ENCODE measurements at places on chromosomes 6 and 20.

DNA sequence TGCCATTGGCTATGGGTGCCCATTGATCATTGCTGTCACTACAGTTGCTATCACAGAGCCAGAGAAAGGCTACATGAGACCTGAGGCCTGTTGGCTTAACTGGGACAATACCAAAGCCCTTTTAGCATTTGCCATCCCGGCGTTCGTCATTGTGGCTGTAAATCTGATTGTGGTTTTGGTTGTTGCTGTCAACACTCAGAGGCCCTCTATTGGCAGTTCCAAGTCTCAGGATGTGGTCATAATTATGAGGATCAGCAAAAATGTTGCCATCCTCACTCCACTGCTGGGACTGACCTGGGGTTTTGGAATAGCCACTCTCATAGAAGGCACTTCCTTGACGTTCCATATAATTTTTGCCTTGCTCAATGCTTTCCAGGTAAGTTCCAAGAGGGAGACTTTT is 16.4 kb downstream of the ADGRF4 start:
- no peak for DNase-seq

- DNase-seq, result no peak
Measured at GRCh38 chr20:42118409-42119125, 500.4 kb upstream of the CHD6 start.

- DNase-seq, result peak; percentile 65
Measured at GRCh38 chr20:35663516-35664465, 909 bp downstream of the CPNE1 start.

DNA sequence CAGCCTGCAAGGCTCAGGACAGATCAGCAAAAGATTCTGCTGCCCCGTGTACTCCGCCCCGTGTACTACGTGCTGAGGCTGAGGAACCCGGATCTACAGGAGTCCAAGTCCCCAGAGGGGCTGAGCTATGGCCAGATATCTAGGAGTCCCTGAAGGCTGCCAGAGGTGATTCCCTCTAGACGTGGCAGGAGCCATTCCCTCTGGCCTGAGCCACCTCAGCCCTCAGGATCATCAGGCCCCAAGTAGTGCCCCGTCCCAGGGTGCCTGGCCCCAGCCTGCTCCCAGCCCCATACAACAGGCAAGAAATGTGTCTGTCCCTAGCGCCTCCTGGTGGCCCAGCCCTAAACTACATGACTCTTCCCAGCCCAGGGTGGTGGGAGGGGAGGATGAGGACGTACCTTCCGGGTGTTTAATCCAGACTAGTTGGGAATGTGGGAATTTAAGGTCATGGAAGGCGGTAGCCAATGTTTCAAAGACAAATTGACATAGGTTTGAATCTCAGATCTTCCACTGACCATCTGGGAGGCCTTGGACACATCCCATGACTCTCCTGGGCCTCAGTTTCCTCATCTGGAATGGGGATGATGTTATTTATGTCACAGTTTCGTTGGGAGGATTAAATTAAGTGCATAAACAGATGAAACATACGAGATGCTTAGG is 49.4 kb upstream of the PTPN1 start:
- peak; percentile 45 for DNase-seq

DNA sequence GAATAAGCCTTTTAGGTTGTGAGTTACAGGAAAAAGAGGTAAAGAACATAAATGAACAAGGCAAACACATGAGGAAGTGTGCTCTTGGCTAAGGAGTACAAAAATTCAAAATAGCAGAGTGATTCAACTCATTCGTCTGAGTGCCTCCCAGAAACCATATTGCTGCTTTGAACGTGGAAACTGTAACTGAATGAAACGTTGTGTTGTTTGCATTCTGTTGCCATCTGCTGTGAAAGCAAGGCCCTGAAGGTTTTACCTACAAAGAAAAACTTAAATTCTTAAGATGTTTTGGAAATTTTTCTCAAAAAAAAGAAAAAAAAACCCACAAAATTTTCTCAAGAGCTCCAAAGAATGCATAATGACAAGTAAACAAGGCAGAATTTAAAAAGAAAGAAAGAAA is 375.4 kb upstream of the HS3ST5 start:
- DNase-seq, result no peak

GRCh38 chr6:7467007-7467897 is 74.2 kb upstream of the DSP start:
- no peak for DNase-seq

DNA sequence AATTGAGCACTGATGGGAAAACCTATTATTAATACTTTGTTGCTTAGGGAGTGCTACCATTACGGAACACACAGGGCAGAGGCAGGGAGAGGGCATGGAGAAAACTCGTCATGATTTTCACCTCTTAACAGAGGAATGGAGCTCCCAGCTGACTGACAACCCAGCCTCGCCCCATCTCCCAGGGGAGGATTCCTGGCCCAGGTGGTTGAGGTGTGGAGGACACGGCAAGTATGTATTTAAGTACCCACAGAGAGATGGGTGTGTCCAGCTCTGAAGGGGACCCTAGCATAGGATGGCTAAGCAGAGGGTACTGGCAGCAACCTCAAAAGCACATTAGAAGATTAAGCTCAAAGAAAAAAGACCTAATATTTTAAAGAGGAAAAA is 261.9 kb upstream of the MOCS1 start:
- DNase-seq, result no peak

DNA sequence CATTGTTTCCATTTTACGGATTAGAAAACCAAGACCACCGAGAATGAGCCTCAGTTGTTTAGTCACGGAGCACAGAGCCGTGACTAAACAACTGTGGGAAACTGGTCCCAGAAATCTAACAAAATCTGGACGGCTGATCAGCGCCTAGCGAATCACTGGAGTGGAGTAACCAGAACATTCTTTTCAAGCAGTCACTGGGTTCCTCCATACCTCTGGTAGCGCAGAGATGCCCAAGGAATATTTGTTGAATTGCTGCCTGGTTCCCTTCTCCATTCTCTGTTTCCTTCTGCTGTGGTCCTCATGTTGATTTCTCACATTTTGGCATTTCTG is 62.0 kb downstream of the GPX5 start:
- no peak for DNase-seq

GRCh38 chr20:33971147-33971975 is 22.4 kb upstream of the RALY start:
- no peak for DNase-seq

DNA sequence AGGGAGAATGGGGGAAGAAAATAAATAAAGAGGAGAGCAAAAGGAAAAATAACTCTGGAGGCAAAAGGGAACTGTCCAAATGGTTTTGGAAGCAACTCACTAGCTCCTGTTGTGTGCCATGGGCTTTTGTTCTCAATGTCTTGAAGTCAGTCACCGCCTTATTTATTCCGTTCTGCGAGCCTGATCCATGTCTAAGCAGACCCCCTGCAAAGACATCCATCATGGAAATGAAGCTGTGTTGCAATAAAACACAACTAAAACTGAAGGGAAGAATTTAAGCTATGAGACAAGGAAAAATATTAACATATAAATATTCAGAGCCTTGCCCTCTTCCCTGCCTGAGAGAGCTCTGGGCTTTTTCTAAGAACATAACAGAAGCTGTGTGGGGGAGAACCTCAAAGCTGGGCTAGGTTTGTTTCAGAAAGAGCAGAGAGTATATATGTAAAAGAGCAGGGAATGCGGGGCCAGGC is 373.2 kb upstream of the CNR1 start:
- no peak for DNase-seq

DNA sequence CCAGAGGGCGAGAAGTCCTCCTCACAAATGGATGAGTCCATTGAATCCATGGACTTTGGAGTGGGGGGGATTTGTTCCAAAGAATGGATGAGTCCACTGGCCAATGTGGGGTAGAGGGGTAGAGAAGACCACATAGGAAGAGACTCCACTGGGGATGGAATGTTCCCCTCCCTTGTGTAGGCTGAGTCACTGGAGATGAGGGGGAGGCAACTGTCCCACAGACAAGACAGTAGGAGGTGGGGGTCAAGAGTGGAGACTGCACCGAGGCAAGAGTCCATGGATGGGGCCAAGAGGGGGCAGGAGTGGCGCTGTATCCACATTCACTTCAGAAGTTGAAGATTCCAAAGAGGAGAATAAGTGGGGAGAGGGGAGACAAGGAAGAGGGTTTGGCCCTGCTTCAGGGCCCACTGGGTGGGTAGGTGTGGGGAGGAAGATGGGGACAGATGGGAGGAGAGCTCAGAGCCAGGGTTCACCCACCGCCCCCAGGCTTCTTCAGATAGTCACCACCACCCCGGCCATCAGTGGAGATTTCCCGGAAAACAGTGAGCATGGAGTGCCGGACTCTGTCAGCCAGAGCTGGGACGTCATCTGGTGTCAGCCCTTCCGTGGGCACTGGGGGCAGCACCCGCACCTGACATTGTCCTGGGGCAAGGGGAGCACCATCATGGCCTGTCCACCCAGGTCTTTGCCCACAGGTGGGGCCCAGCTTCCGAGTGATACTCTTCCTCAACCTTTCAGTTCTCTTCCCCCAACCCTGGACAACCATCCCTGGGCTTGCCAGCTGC is 4.6 kb downstream of the EGFL8 start:
- DNase-seq, result no peak

GRCh38 chr20:49323622-49324238 is 45.9 kb upstream of the ZNFX1 start:
- peak; percentile 88 for DNase-seq

GRCh38 chr6:12200761-12201160 is 89.4 kb upstream of the EDN1 start:
- DNase-seq, result no peak

DNA sequence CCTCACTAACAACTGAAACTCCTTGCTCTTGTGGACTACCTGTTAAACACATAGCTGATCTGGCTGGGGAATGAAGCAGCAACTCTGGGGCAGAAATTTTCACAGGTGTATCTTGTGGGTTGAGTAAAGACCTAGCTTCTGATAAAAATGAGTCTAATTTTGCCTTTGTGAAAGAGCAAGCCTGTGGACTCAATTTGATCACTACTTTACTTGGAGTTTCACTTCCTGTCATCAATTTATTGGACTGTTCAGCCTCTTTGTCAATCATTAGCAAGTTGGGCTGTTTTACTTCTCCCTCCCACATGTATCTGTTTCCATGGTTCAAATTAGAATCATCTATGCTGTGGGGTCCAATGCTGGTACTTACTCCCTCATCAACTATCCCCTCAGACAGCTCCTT is 29.6 kb upstream of the CRIP3 start:
- DNase-seq, result peak; percentile 15

GRCh38 chr6:159595173-159595572 is 97.9 kb downstream of the SOD2 start:
- no peak for DNase-seq

GRCh38 chr20:24733416-24733815 is 215.7 kb upstream of the CST7 start:
- DNase-seq, result no peak

- DNase-seq, result no peak
Measured at GRCh38 chr6:30613251-30614043, 3.6 kb downstream of the PPP1R10 start.

DNA sequence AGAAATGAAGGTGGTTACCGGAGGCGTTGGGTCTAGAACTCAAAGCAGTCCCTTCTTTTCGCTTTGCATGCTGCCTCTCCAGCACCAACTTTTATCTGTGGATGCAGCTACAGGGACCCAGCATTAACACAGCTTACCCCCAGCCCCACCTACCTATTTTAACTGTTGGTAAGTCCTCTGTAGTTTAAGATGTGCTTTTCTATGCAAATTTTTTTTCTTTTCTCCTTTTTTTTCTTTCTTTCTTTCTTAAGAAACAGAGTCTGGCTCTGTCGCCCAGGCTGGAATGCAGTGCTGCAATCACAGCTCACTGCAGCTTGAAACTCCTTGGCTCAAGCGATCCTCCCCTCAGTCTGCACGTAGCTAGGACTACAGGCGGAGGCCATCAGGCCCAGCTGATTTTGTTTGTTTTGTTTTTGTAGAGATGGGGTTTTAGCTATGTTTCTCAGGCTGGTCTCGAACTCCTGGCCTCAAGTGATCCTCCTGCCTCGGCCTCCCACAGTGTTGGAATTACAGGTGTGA is 6.5 kb upstream of the USP45 start:
- no peak for DNase-seq

DNA sequence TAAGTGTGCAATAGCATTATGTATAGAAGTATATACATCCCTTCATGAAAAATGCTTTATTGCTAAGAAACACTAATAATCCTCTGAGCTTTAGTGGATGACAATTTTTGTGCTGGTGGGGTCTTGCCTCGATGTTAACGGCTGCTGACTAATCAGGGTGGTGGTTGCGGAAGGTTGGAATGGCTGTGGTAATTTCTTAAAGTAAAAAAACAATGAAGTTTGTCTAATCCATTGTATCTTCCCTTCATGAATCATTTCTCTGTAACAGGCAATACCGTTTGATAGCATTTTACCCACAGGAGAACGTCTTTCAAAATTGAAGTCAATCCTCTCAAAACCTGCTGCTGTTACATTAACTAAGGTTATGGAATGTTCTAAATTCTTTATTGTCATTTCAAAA is 816.5 kb upstream of the GJE1 start:
- no peak for DNase-seq

DNA sequence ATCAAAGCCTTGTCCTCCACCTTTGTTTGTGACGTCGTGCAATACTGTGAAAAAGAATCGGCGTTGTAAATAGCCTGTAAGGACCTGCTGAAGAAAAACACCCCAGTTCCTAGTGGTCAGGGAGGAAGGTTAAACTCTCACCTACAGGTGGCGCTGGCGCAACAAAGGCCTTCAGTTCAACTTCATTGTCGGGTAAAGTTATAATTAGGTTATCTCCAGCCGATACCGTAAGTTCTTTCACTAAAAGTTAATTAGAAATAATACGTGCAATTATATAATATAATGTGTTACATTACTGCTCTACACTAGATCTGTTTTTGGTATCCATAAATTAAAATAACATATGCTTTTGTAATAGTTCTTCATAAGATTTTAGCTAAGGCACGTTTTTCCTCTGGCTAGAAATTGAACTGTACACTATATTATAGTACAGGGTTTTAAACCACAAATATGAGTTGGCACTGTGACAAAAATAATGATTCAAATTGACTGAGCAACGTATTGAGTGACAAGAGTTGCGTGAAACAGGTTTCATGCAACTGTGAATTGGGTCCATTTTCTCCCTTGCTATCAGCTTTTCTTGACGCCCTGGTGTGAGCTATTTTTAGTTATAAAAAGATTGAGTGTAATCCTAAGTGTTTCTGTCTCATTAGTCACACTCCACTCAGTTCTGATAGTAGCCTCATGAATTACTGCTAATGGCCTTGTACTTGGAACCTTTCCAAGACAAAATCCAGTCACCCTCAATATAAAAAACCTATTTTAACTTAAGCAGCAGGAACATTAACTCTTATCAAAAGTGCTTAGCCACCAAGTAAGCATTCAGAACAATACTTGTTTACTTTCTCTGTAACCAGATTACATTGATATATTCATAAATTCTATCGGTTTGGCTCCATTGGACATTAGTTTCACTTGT is 62.3 kb downstream of the KIAA0319 start:
- DNase-seq, result peak; percentile 72
